ENCODE measurements at places on chromosomes 4 and X.

GRCh38 chr4:89109841-89110540 lies 1.3 kb upstream of the TIGD2 start:
- H3K27me3 ChIP-seq = no peaks in the 10 kb centered on the region
- no peak for DNase-seq
- H3K27ac ChIP-seq = peak overlapping the region; percentile 92
- no peaks in the 10 kb centered on the region for H3K36me3 ChIP-seq
- H3K4me3 ChIP-seq = peak overlapping the region; percentile 71

GRCh38 chr4:7186031-7186430 lies 6.3 kb upstream of the SORCS2 start:
- H3K4me1 ChIP-seq = no peaks in the 10 kb centered on the region
- no peak for DNase-seq
- H3K36me3 ChIP-seq = no peaks in the 10 kb centered on the region
- H3K4me3 ChIP-seq = no peak overlapping the region
- H3K27me3 ChIP-seq = no peaks in the 10 kb centered on the region

DNA sequence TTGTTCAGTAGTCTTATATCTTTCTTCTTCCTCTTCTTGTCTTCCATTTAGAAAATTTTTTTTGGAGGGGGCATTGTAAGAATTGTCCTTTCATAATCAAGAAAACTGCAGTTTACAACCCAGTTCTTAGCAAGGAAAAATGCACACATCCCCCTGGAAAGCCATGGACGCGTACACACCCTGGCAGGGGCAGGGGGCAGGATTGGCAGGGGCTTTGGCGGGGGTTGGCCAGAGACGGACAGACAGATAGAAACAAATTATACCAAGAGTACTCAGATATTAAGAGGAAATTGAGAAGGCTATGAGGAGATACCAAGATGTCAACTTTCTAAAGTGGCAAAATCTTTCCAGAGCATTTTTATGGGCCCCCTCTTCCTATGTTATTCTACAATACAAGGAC lies 322.5 kb upstream of the CPXCR1 start:
- DNase-seq = no peak
- H3K27ac ChIP-seq = no peak overlapping the region
- no peaks in the 10 kb centered on the region for H3K36me3 ChIP-seq
- H3K27me3 ChIP-seq = no peaks in the 10 kb centered on the region
- no peak overlapping the region for H3K4me3 ChIP-seq
- H3K4me1 ChIP-seq = no peaks in the 10 kb centered on the region

DNA sequence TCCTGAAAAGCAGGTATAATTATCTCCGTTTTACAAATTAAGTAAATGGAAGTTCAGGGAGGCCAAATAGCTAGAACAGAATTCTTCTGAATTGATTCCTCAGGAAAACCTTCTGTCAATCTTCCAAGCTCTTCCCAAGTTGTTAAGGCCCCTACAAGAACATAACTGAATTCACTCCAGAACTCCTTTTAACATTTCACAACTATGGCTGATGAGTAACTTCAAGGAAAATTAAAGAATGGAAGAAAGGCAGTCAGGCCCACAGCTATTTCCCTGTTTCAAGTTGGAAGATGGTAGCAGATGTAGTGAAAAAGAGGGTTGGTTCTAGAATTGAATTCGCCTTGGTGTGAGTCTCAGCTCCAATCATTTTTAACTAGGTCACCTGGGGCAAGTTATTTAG lies 15.9 kb downstream of the SETD7 start:
- H3K4me3 ChIP-seq = no peak overlapping the region
- no peak overlapping the region for H3K27ac ChIP-seq
- DNase-seq = no peak
- H3K4me1 ChIP-seq = peaks cover 8% of the 10 kb centered on the region
- no peaks in the 10 kb centered on the region for H3K36me3 ChIP-seq

- H3K27me3 ChIP-seq = no peaks in the 10 kb centered on the region
- H3K36me3 ChIP-seq = no peaks in the 10 kb centered on the region
- no peak overlapping the region for H3K4me3 ChIP-seq
- no peak for DNase-seq
- no peak overlapping the region for H3K27ac ChIP-seq
Observed at GRCh38 chrX:4277122-4277521, 563.7 kb upstream of the PRKX start.

DNA sequence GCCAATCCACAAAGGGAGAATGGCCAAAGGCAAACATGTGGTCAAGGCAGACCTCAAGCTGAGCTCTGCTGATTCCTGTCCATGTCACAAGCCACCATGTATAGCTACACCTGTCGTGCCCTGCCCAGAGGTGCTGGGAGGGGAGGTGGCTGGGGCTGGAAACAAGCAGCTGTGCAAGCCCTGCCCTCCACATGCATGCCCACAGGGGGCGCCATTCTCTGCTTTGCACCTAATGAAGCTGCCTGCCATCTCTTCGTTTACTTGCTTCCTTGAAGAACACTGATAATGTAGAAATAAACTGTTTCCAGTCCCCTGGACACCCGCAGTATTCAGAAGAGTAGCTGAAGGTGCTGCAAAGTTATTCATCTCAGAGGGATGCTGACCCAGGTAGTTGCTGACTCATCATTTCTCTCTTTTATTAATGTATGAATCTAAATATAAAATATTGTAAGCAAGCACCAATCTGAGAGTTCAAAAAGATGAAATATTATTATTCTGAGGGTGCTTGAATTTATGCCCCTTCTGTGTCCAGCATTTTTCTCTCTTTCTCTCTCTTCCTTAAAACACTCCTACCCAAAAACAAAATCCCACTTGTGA lies 278.6 kb downstream of the ADGRA3 start:
- DNase-seq = peak; percentile 15
- H3K27me3 ChIP-seq = no peaks in the 10 kb centered on the region
- H3K27ac ChIP-seq = no peak overlapping the region
- no peak overlapping the region for H3K4me3 ChIP-seq
- H3K36me3 ChIP-seq = no peaks in the 10 kb centered on the region

- DNase-seq = no peak
- H3K27ac ChIP-seq = no peak overlapping the region
- H3K27me3 ChIP-seq = no peaks in the 10 kb centered on the region
Observed at GRCh38 chrX:17544821-17545220, 169.8 kb downstream of the NHS start.

DNA sequence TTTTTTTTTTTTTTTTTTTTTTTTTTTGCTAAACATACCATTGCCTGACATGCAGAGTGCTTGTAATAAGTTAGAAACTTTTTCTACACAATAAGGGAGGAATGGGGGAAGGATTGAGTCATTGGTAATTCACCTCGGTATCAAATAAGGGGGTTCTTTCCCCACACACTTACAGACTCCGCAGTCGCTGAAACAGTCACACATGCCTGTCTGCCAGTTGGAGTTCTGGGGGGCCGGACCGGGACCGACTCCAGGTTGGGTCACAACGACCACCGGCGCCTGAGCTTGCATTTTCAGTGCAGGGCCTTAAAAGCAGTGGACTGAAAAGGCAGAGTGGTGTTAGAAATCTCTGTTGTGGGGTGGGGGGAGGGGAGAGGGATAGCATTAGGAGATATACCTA lies 6.9 kb downstream of the PLAC8 start:
- no peaks in the 10 kb centered on the region for H3K27me3 ChIP-seq
- DNase-seq = no peak
- no peaks in the 10 kb centered on the region for H3K36me3 ChIP-seq
- H3K4me1 ChIP-seq = no peaks in the 10 kb centered on the region

- no peaks in the 10 kb centered on the region for H3K27me3 ChIP-seq
- H3K4me1 ChIP-seq = peaks cover 9% of the 10 kb centered on the region
- peak overlapping the region; percentile 39 for H3K4me3 ChIP-seq
- peak; percentile 93 for DNase-seq
- peak overlapping the region; percentile 91 for H3K27ac ChIP-seq
Observed at GRCh38 chrX:153927922-153928760, 2.1 kb upstream of the ARHGAP4 start.

GRCh38 chr4:129437347-129437746 lies 341.4 kb downstream of the C4orf33 start:
- no peak overlapping the region for H3K27ac ChIP-seq
- DNase-seq = no peak
- H3K27me3 ChIP-seq = no peaks in the 10 kb centered on the region
- no peaks in the 10 kb centered on the region for H3K4me1 ChIP-seq

GRCh38 chr4:151564321-151564720 lies 155.3 kb downstream of the FHIP1A start:
- no peaks in the 10 kb centered on the region for H3K27me3 ChIP-seq
- peak overlapping the region; percentile 42 for H3K27ac ChIP-seq
- peaks cover 31% of the 10 kb centered on the region for H3K4me1 ChIP-seq
- H3K36me3 ChIP-seq = no peaks in the 10 kb centered on the region
- H3K4me3 ChIP-seq = no peak overlapping the region

GRCh38 chr4:182649698-182650477 lies 267.3 kb downstream of the DCTD start:
- H3K27ac ChIP-seq = no peak overlapping the region
- no peak overlapping the region for H3K4me3 ChIP-seq
- no peak for DNase-seq
- no peaks in the 10 kb centered on the region for H3K27me3 ChIP-seq
- no peaks in the 10 kb centered on the region for H3K4me1 ChIP-seq

GRCh38 chr4:121373841-121374240 lies 7.0 kb downstream of the QRFPR start:
- H3K27me3 ChIP-seq = no peaks in the 10 kb centered on the region
- no peak for DNase-seq
- no peak overlapping the region for H3K4me3 ChIP-seq
- no peaks in the 10 kb centered on the region for H3K36me3 ChIP-seq

- H3K36me3 ChIP-seq = no peaks in the 10 kb centered on the region
- no peaks in the 10 kb centered on the region for H3K4me1 ChIP-seq
- no peak for DNase-seq
- H3K4me3 ChIP-seq = no peak overlapping the region
- H3K27me3 ChIP-seq = no peaks in the 10 kb centered on the region
Observed at GRCh38 chr4:44493924-44494323, 45.3 kb upstream of the KCTD8 start.

DNA sequence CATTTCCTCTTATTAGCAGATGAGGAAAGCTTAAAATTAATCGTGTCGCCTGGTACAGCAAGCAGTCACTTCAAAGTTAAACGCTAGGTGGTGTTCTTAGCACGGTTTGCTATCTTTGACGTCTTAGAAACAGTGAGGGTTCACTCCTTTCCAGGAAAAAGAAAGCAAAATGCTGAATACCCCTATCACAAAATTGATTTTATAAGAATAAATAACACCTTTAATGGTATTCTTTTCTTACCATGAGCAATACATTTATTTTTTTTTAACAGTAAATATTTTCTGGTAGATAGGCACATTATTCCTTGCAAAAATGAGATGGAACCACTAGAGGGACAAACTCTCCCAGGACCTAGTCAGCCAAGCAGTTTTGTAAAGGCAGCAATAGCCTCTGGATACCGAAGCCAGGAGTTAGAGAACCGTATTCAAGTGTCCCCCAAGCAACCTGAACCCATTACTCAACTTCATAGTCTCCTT lies 153.9 kb downstream of the KDR start:
- no peak for DNase-seq
- no peak overlapping the region for H3K27ac ChIP-seq
- no peak overlapping the region for H3K4me3 ChIP-seq

GRCh38 chr4:157978680-157979361 lies 194.0 kb downstream of the GASK1B start:
- no peak overlapping the region for H3K4me3 ChIP-seq
- no peaks in the 10 kb centered on the region for H3K27me3 ChIP-seq
- no peaks in the 10 kb centered on the region for H3K36me3 ChIP-seq
- DNase-seq = peak; percentile 7

DNA sequence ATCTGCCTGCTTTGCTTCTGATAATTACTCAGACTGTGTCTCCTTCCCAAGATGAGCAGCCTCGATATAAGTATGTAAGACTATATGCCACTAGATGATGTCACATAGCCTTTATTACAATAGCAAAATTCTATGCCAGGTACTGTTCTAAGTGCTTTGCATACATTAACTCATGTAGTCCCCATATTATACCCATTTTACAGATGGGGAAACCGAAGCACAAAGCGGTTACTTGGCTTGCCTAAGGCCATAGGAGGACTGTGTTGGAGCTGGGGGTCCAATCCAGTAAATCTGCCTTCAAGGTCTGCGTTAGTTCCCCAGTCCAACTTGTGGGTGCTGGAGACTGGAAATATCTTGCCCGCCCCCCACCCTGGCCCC lies 826 bp upstream of the SCML1 start:
- H3K27ac ChIP-seq = no peak overlapping the region
- no peaks in the 10 kb centered on the region for H3K36me3 ChIP-seq
- H3K4me3 ChIP-seq = peak overlapping the region; percentile 35
- peaks cover 2% of the 10 kb centered on the region for H3K27me3 ChIP-seq
- no peaks in the 10 kb centered on the region for H3K4me1 ChIP-seq

All from pancreas (tissue), 10 donors.